GM20000 (cell line): ENCODE measurements at places on chromosomes 1 and 21.

GRCh38 chr1:41700581-41700980, 216.1 kb upstream of the EDN2 start:
- no peak for DNase-seq

DNA sequence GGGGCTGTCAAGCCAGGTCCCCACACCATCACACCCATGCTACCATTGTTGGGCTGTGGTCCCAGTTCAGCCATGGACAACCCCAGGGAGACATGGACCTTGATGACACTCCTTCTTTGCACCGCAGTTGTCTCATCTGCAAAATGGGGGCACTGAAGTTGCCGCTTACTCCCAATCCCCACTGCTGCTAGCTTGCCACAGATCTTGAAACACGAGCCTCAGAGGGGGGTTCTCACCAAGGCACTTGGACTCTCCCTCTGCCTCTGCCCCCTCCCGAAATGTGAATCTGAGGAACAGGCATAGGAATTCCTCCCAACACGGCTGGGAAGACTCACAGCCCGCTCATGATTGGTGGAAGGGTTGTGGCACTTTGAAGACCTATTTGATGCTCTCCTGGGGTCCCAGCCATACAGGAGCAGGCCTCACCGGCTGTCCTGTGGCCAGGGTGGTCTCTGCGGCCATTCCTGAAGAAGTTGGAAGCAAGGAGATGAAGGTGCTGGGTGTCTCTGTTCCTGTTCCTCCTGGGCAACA, 31.1 kb downstream of the RUNX3 start:
- DNase-seq: no peak

- no peak for DNase-seq
These were observed 205.6 kb downstream of the ATG4C start for GRCh38 chr1:62989497-62989896.

DNA sequence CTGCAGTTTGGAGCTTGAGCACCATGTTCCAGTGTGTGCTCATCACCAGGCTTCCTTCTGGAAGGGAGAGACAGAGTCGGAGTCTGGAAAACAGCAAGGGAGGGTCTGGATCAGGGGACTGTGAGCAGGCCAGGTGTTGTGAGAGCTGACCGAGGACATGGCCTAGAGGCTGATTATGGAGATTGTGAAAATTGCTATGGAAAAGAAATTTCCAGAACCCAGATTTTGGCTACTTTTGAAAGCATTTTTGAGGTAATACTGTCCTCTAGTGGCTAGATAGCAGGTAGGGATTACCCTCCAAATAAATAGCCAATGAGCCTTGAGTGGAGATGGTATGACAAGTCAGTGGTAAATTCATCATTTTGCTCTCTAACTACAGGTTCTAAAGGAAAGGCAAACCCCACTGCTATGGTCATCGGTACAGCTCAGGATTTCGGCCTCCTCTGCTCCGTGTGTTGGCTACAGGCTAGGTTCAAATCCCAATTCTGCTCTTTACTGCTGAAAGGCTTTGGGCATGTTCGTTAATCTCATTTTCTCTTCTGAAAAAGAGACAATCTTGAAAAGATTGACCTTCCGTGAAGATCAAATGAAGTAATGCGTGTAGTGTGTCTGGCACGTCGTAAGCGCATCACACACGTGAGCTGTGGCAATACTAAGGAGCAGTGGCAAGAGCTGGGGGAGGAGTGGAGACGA, 1.0 kb upstream of the HAO2 start:
- DNase-seq: peak; percentile 54

GRCh38 chr21:45516071-45516670, 26.1 kb downstream of the SLC19A1 start:
- no peak for DNase-seq

DNA sequence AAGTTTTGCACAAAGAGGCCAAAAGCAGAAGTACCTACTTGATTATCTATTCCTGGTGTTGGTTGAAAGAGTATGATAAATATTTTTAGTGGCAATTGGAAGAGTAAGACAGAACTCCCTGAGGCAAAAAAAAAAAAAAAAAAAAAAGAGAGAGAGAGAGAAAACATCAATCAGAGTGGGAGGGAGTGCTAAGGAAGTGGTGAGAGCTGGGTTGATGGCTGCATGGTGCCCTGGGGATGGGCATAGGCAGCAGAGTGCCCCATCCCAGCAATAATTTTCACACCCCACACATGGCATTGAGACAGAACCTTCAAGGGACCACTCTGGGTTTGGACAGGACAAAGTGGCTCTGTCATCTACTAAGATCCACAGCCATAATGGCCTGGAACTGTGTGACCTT, 59.4 kb upstream of the FAM20B start:
- DNase-seq: no peak

DNA sequence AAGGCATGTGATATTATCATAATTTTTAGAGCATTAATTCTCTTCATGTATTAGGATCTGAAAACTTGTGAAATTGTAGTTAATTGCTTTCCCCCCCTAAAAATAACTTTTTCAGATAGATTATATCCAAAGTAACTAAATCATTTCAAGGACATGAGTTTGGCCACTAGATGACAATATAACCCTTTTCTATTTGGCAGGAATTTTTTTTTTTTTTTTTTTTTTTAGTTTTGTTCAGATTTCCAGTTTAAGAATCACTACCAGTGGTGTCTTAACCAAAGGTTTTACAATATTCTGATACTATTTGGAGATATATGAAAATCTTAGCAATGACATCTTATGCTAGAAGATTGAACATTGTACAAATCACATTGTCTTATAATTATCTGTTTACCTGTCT, 370.8 kb downstream of the AMY1C start:
- no peak for DNase-seq

GRCh38 chr1:4973341-4973740, 318.9 kb downstream of the AJAP1 start:
- no peak for DNase-seq

DNA sequence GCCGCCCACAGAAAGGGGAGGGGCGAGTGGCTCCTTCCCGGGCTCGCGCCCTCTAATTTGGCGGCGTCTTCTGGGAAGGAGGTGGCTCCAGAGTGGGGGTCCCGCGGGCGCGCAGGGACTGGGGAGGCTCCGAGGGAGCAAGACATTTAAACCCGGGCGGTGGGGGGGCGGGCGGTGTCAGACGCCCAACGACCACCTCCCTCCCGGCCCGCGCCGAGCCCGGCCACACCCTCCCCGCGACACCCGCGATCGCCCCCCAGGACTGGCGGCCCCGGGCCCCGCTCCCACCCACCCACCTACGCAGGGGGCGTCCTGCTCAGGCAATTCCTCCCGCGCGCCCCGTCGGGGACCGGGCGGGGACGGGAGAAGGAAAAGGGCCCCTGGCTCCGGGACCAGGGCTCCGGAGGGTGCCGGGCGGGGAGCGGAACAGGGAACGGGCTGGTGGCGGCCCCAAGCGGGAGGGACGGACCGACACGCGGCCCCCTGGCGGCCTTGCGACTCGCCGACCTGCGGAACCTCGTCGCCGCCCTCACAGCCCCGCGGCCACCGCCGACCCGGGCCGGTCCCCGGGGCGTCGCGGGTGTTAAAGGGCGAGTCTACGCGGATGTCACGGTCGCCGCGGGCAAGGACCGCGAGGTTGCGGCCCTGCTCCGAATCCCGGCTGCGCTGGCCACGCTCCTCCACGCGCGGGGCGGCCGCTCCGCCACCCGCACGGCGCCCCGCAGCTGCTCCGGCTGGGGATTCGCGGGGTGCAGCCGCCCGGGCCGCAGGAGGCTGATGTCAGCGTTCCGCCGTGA, 94.0 kb upstream of the FMN2 start:
- DNase-seq: no peak

DNA sequence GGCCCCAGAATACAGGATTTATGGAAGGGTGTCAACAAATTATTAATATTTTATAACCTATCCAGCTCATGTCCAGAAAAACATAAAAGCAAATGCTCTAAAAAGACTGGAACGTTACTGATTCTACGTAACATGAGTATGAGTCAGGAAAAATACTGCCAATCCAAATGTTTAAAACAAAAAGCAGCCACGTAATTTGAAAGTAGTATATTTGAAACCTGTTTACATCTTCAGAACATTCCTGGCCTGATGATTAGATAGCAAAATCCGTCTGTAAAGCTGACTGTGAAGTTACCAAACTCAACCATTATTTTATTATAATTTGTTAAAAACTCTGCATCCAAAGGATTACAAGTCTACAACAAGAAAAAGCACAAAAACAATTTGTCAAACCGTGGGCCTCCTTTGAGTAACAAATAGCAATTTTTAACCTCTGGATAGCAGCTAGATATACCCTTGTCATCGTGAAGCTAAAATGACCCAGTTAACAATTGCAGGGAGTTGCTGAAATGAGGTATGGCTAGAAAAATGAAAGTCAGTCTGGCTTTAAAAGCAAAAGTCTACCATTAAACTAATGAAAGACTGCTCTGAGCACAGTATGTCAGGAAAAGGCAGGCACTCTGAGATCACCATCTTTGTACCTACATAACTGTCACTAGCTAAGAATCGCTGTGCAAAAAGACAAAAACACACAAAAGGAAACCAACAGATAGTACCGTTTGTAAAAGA, 1.2 kb downstream of the UBR4 start:
- no peak for DNase-seq

GRCh38 chr1:160221089-160221488, 15.9 kb downstream of the PEA15 start:
- no peak for DNase-seq

- no peak for DNase-seq
These were observed 24.1 kb upstream of the FCRL3 start for GRCh38 chr1:157724537-157725220.

GRCh38 chr1:93533677-93534076, 85.8 kb downstream of the FNBP1L start:
- DNase-seq: no peak

- no peak for DNase-seq
These were observed 2.9 kb downstream of the OR10J5 start for GRCh38 chr1:159532922-159533321.

DNA sequence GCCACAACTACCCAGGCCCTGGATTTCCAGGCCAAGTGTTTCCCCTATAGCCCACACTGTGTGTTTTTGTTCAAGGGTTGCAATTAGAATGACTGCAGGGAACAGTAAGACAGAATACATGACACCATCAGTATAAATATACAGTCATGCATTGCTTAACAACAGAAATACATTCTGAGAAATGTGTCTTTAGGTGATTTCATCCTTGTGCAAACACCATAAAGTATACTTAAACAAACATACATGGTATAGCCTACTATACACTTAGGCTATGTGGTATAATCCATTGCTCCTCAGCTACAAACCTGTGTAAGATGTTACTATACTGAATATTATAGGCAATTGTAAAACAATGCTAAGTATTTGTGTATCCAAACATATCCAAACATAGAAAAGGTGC, 7.5 kb upstream of the SLC44A5 start:
- no peak for DNase-seq

- DNase-seq: no peak
These were observed 193.2 kb downstream of the KAZN start for GRCh38 chr1:14791654-14792053.

GRCh38 chr1:242946206-242946605, 308.9 kb downstream of the CEP170 start:
- no peak for DNase-seq

DNA sequence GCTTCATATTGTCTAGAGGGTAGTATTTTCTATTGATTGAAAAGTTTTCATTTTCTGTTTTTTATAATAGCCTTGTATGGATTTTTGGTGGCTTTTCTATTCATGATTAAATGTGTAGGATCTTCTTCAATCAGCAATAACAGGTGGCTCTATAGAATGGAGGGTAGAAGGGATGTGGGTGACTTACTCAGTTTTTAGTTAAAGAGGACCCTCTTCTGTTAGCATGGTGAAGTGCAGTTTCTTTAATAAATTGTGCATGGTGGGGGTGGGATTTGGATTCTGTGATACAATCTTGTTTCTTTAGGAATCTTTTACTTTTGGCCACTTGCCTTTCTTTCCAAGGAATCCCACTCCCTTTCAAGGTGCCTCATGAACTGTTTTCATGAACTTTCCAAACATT, 64.7 kb downstream of the SLC35A3 start:
- DNase-seq: no peak

- DNase-seq: no peak
These were observed 36.2 kb upstream of the C1QA start for GRCh38 chr1:22600071-22600816.

DNA sequence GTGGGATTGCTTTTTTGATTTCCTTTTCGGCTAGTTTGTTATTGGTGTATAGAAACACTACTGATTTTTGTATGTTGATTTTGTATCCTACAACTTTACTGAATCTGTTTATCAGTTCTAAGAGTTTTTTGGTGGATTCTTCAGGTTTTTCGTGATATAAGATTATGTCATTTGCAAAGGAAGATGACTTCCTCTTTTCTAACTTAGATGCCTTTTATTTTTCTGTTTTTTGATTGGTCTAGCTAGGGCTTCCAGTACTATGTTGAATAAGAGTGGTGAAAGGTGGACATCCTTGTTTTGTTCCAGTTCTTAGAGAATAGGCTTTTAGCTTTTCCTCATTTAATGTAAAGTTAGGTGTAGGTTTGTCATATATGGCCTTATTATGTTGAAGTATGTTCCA, 13.1 kb upstream of the NHLH2 start:
- no peak for DNase-seq

DNA sequence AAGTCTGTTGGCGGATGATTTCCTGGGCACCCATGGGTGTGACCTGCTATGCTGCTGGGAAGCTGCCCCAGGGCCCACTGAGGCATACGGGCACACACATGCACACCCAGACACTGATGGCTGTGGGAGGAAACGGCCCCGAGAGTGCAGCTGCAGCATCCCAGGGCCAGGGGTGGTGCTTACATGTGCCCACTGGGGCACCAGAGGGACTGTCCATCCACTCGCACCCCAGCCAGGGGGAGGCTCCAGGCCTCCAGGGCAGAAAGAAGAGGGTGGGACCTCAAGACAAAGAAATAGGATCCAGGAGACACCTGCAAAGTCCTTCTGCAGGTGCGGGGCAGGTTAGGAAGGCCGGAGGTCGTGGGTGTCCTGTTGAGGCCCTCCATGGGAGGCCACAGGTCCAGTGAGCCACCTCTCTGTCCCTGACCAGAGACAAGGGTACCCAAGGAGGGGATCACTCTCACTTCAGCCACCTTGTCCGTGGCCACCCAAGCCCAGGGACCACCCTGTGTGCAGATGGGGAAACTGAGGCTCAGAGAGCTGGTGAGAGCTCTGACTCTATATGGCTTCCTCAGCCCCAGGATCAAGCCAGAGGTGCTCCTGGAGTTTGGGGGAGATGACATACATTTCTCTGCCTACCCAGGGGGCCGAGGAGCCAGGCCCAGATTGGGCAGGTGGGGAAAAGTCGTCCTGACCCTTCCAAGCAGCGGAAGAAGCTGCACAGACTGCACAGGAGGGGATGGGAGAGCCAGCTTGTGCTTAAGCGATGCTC, 57.1 kb downstream of the WNT9A start:
- DNase-seq: no peak

GRCh38 chr1:235999259-235999925, 65.5 kb downstream of the NID1 start:
- peak; percentile 72 for DNase-seq
